ENCODE measurements at places on chromosomes 7 and 10.

- DNase-seq, result no peak
These were observed 16.6 kb downstream of the IDI2 start for GRCh38 chr10:1009071-1009494.

GRCh38 chr10:6680735-6681134, 100.7 kb upstream of the PRKCQ start:
- DNase-seq, result no peak

GRCh38 chr7:22667562-22668239, 59.3 kb upstream of the IL6 start:
- peak; percentile 76 for DNase-seq

GRCh38 chr10:123831259-123831658, 60.3 kb downstream of the CPXM2 start:
- DNase-seq, result no peak

- no peak for DNase-seq
These were observed 70.3 kb upstream of the KMT2E start for GRCh38 chr7:104943502-104944343.

DNA sequence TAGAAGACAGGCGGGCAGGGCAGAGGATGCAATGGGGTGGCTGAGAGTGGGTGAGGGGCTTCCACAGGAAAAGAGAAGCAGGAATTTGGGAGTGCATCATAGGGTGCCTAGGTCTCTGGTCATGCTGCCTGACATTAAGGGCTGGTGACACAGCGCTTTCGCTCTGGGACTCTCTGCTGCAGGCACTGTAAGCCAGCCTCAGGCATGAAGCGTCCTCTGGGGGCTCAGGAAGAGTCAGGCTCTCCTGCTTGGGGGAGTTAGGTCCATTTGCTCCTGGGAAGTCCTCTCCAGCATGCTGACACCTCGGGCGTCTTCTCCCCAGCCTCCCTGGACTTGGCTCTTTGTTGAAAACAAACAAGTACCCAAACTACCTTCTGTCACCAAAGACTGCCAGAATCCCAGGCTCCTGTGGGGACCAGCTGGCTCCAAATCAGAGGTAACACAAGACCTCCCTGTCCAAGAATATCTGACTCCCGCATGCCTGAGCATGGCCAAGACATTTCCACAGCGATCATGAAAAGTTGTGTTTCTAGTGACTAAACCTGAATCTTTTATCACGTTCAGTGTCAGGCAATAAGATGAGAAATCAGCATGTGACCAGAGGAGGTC, 55.4 kb downstream of the GPR26 start:
- DNase-seq, result no peak

GRCh38 chr7:130758429-130759056, 24.5 kb upstream of the KLF14 start:
- peak; percentile 50 for DNase-seq

DNA sequence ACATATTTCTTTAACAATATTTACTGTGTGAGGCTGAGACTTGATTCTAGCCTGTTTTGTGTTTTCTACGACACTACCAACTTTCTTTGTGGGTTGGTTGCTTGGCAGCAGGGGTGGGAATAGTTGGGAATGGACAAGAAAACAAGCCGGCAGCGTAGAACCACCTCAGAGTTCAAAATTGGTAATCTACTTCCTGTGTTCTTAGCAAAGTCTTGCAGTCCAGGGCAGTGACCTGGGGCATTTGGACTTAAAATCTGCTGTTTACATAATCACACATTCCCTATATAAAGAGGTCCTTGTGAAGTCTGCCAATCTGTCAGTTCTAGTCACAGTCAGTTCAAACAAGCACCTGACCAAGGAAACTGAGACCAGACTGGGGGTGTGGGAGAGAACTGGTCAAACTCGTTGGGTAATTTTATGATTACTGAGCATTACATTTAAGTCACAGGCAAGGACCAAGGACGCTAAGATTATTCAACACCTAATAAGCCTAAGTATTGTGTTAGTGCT, 167.9 kb downstream of the CPEB3 start:
- no peak for DNase-seq

GRCh38 chr7:142925413-142925812, 8.1 kb downstream of the TRPV5 start:
- DNase-seq, result no peak

DNA sequence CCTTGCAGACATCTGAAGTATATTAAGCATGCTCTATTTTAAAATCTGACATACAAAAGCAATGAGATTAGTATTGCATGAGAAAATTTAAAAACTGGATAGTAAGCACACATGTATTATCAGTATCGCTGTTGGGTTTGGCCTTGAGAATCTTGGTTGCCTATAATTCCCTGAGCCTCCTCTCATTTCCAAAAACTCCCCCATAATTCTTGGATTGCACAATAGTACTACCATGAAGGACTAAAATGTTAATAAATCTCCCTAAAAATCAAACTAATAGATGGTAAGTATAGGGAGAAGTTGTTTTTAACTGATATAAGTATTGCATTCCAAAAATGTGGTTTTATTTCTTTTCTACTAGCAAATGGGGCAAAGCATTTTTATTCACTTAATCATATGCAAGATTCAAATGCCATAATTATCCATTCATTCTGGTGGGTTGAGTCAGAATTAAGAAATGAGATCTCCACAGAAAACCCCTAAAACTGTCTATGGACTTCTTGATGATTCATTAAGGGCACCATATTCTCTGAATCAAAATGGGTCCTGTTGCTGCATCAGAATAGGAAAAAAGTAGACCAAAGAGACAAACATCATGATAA, 10.3 kb upstream of the VIM start:
- peak; percentile 93 for DNase-seq

GRCh38 chr7:801940-802381, 30.3 kb upstream of the SUN1 start:
- no peak for DNase-seq

GRCh38 chr10:550665-551372, 138.6 kb downstream of the DIP2C start:
- no peak for DNase-seq

DNA sequence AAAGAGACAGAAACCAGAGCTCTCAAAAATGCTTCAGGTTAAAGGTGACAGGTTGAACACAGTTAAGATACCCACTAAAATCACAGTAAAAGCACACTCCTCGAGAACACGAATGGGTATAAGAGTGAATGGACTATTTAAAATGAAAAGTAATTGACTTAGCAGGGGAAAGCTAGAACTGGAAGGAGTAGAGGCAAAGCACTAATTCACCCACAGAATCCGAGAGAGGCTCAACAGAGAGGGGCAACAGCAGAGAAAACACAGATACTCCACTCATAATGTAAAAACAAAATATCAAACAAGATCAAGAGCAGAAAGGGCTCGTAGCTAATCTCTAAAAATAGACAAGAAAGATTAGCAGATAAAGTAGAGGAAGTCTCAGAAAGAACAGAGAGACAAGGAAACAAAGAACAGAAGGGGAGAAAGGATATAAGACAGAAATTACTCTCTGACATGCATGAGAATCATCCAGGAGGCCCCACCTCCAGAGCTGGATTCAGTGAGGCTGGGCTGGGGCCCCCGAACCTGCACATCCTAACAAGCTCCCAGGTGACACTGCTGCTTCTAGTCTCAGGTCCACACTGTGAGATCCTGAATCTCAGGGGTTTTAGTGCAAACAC, 117.6 kb downstream of the GALNT11 start:
- no peak for DNase-seq

GRCh38 chr7:98418636-98419315, 17.9 kb upstream of the BAIAP2L1 start:
- peak; percentile 97 for DNase-seq

DNA sequence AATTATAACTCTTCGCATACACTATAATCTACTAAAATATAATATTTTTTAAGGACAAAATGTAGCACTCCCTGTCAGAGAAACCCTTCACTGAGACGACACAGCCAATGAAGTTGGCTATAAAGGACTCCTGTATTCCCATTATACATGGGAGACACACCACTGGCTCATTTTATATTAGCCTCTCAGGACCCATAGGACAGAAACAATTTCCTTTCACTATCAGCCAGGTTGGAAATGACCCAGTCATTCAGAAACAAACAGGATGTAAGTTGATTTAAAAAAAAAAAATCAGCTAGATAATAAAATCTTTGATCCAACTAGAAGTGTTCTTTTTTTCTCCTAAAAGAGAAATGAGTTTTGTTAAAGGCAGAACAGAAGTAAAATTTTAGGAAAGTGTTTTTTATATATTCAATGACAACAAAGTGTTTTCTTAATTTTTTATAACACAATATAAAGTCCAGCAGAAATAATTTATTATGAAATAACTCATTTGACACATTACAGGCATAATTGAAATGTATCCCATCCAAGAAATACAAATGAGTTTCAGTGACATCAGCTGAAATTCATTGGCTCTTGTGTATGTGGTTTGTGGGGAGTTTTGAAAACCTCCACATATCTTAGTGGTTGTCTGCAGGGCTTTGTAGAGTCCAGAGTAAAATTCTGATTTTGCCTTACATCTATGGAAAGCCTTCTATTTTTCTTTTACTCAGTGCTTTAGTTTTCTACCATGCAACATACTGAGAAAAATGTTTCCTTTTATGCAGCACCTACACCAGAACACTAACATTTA, 64.1 kb downstream of the CTTNBP2 start:
- DNase-seq, result no peak

GRCh38 chr10:48776528-48776927, 91.9 kb downstream of the WDFY4 start:
- no peak for DNase-seq

All from EL (cell line).